ELR (cell line): ENCODE measurements at places on chromosomes 2 and 18.
A peak's percentile ranks its signal among the peaks of the same experiment; 100 is the strongest.

DNA sequence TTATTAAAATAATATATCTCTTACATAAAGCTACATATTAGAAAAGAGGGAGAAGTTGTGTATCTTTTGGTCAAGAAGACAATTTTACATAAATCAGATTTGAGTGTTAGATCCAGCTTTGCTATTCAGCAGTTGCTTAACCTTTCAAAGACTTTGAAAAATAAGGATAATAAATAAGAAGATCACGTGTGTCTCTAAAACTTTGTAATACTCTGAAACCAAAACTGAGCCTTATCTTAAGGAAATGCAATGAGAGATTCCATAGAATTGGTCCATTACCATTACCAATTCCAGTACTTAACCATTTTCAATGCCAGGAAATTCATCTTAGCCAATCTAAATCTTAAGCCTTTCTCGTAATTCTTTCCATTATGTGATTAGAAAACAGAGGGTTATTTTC lies 89.2 kb upstream of the COL5A2 start:
- DNase-seq: no peak

DNA sequence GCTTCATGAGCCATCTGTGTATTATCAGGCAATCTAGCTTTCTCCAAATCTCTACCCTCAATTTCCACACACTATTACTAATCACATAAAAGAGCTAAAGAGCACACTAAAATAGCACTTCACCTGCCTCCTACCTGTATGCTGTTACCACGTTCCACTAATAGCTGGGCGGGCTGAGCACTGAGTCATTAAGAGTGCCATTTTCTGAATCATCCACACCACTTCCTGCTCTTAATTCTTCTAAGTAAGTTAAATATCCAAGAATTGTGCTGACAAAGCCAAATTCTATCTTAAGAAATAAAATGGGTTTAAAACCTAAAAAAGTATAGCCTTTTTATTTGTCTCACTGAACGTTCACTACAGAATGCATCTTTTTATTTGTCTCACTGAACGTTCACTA lies 35.7 kb downstream of the NOL10 start:
- DNase-seq: peak; percentile 72

GRCh38 chr2:181138816-181139215 lies 158.4 kb downstream of the UBE2E3 start:
- DNase-seq: peak; percentile 19

- DNase-seq: no peak
Observed at GRCh38 chr2:145957929-145958328, 1438.0 kb upstream of the ZEB2 start.

DNA sequence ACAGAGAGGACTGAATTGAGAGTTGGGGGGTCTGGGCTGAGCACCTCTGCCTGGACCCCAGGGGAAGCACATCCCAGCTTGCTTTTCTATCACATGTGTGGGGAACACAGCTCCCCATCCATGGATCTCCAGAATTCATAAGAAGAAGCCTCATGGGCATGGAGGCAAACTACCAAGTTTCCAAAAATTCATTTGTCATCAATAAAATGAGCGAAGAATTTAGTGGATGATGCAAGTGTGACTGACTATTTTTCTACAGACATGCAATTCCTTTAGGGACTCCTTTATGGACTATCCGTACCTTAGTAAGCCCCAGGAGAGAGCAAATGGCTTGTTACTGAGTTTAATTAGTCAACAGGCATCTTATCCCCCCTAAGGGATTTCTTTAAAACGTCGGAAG lies 33.1 kb downstream of the ACKR3 start:
- no peak for DNase-seq

GRCh38 chr2:120985174-120985996 lies 249.7 kb downstream of the GLI2 start:
- DNase-seq: no peak

GRCh38 chr2:216633616-216634369 lies 573 bp downstream of the IGFBP2 start:
- DNase-seq: peak; percentile 22

GRCh38 chr2:101946372-101947039 lies 45.3 kb upstream of the IL1R2 start:
- DNase-seq: no peak

DNA sequence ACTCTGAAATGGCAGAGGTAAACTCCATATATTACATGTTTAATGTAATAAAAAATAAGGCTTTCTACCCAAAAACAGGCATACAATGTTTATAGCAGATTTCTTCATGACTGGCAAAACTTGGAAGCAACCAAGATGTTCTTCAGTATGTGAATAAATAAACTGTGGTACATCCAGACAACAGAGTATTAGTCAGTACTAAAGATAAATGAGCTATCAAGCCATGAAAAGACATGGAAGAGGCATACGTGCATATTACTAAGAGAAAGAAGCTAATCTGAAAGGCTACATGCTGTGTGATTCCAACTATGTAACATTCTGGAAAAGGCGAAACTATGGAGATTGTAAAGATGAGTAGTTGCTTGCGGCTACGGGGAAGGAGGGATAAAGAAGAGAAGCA lies 97.4 kb downstream of the OSR1 start:
- DNase-seq: no peak

DNA sequence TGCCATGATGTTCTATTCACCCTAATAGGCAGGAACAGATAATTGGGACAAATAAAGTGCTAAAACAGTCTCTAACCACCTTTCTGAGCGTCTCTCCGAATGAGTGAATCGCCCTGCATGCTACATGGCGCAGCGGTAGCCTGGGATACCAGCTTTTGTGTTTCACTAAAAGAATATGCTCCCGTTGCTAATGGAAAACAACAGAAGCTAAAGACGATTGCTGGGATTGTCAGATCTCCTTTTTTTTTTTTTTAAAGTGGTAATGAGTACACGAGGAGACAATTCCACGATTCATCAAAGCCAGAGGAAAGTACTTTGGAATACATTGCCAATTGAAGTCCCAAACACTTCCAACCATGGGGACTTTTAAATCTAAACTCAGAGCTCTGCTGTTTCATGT lies 1815.3 kb upstream of the CELF4 start:
- no peak for DNase-seq

DNA sequence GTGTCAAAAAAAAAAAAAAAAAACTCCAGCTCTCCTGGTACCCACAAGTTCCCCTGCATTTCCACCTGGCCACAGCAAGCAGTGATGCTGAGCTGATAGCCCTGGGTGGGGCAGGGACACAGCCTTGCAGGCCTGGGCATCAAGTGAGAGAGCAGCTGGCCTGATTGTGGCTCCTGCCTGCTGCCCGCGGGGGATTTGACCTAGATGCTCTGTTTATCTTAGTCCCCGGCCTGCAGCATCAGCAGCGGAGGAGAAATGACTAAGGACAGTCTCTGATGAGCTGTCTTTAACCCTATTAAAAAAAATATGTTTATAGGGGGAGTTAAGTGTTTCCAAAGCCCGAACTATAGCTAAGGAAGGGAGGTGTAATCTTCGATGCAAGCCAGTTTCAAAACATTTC lies 102.6 kb downstream of the MTCL1 start:
- DNase-seq: peak; percentile 76

DNA sequence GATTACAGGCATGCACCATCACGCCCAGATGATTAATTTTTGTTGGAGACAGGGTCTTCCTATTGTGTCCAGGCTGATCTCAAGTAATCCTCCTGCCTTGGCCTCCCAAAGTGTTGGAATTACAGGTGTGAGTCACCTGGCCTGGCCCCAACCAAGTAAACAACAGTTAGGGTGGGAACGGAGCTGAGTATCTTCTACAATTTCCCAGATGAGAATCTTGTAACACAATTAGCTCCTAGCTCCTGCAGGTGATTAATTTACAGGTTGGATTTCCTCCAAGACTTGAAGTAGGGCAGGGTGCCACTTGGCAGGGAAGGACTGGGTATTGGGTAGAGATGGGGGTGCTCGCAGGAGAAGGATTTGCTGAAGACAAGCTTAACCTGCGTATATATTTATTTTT lies 17.8 kb downstream of the NLRC4 start:
- no peak for DNase-seq

GRCh38 chr2:225400546-225401400 lies 1.3 kb downstream of the NYAP2 start:
- DNase-seq: no peak
